Neuronal stem cell (in vitro differentiated cells): ENCODE measurements at places on chromosomes 4 and X.

DNA sequence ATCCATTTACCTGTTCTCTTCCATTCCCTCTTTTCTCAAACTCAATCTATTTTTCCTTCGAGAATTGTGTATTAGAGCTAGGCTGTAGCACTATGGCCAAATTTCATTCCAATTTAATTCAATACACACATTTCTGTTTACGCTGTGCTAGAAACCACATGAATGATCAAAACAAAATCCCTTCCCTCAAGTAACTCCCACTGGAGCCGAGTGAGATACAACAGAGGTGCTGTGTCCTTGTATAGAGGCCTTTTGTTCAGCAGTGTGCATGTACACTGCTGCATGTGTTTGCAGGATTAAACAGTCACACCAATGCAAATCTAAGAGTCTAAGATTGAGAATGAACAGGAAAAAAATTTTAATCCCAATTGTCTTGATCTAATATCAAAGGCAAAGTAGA lies 734.2 kb downstream of the RAPGEF2 start:
- DNase-seq = no peak

- DNase-seq = no peak
These were observed 99.3 kb upstream of the GRIA3 start for GRCh38 chrX:123084797-123085196.

DNA sequence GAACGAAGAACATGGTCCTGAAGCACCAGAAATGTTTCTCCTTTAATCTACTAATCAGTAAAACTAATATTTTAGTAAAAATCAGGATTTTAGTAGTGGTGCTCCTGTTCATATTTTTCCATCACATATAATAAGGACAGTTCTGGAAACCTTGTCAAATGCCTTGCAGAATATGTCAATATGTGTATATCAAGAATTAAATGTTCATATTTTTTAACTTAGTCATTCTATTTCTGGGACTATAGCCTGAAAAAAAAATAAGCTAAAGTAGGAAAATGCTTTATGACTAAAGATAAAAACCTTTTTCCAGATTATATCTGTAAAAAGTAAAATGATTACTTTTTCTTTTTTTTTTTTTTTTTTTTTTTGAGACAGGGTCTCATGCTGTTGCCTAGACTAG lies 65.1 kb downstream of the MAB21L2 start:
- no peak for DNase-seq

- no peak for DNase-seq
These were observed 36.0 kb downstream of the CXCL8 start for GRCh38 chr4:73776321-73776729.

- DNase-seq = no peak
These were observed 1056.4 kb upstream of the POU3F4 start for GRCh38 chrX:82451725-82452124.

DNA sequence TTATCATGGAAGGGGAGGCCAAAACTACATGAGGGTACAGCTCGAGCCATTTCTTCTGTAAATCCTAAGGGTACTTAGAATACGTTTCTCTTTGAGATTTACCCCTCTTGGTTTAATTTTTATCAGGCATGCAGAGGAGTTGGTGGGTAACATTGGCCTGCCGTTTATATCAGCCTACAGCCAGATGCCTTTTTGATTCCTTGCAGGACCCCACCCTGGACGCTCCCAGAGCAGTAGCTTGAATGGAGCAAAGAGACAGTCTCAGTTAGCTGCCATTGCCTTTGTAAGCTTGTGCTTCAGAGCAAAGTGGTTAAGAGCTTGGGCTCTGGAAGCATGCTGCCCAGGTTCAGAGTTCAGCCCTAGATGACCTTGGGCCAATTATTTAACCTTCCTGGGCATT lies 9.0 kb downstream of the DOCK11 start:
- no peak for DNase-seq

GRCh38 chrX:136585960-136586359 lies 53.9 kb downstream of the VGLL1 start:
- DNase-seq = no peak

DNA sequence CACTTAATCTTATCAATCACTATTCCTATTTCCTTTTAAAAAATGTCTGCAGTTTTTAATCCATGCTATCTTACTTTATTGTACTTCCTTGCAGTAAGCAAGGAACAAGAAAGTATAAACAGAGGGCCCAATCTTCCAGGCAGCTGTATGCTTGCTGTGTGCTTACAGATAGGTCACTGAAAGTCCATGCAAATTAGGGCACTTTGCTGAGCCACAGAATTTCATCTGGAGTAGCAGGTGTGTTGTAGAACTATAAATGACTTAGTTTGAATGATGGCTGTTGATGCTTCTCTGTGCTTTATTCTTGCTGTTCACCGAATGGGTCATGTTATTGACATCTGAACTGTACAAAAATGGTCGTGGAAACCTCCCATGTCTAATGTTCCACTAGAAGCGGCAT lies 154.6 kb downstream of the ATOH1 start:
- DNase-seq = no peak

GRCh38 chr4:112199041-112199440 lies 32.5 kb upstream of the AP1AR start:
- DNase-seq = no peak

DNA sequence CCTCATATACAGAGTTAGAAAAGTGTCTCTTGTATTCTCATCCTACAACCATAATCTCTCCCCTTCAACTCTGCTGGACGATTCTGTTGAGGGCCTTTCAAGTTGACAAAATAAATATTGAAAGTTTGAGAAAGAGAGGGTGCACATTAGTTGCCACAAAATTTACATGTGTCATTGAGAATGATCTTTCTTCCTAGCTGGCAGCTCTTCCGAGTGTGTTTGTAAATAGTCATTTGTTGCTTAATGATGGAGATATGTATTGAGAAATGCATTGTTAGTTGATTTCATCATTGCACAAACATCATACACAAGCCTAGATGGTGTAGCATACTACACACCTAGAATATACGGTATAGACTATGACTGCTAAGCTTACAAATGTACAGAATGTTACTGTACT lies 632.8 kb upstream of the AMOT start:
- DNase-seq = no peak

DNA sequence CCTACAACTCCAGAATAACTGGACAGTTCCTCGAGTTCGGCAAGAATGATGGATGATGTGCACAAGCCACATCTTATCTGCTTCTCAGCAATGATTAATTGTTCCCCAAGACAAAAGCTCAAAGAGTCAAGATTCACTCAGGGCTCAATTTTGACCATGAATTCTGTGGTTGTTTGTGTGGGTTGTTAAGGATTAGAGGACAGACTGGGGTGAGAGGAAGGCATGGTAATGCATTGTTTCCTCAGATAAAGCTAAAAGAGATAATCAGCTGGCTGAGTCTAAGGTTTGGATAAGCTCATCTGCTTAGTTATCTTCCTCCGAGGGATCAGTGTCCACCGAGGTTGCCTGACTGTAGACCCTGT lies 161.0 kb downstream of the CPEB2 start:
- DNase-seq = no peak

DNA sequence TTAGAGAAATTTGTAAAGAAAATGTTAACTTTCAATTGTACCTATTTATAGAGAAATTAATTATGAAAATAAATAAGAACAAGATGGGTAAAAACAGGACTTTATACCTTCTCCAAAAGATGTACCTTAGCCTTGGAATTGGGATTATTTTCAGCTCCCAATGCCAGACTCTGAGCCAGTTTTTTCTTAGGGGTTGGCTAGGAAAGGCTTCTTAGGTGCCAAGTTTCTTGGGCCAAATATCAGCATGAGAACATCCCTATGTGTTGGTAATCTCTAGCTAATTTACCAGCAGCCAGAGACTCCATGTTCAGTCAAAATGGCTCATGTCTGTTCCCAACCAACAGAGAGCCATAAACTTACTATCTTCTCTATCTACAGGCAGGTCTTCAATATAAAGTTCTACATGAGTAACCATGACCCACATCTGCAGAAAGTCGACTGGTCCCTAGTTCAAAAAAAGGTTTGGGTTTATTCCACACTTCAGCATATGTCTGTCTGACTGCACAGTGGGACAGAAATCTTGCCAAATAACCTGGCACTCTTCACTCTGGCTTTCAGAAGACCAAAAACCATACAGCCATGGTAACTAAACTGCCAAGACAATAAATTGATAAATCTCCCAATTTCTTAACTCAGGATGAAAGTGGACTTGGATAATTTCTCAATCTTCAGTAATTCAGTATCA lies 380.5 kb upstream of the RASGEF1B start:
- DNase-seq = no peak

DNA sequence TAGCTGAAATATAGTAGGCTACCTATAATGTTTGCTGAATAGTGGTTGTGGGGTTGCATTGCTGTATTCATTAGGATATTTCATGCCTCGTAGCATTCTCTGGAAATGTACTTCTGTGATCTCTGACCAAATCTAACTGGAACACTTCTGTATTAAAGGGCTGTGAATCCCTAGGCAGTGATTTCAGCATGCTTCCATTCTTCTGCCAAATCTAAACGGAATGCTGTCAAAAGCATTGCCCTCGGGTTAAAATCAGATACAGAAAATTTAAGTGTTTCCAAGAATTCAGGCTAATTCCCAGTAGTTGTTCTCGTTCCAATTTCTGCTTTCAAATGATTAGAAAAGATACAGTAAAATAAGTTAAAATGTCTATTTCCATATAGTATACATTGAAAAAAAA lies 1847.5 kb upstream of the IGFBP7 start:
- no peak for DNase-seq

DNA sequence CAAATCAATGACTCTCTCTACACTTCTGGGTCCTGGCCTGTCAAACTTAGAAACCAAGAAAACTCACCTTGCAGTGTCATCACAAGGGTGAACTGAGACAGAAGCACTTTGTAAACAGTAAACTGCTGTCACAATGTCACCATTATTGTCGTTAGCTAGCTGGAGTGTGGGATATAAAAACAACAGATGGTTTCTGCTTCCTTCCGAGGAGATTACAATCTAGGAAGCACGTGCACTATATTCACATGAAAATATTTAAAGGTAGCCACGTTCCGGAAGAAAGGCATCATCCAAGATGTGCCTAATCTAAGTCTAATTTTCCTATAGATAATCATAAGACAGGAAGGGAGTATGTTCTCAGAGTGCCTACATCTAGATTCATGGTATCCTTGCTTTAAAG lies 64.7 kb upstream of the ACSL1 start:
- DNase-seq = no peak

DNA sequence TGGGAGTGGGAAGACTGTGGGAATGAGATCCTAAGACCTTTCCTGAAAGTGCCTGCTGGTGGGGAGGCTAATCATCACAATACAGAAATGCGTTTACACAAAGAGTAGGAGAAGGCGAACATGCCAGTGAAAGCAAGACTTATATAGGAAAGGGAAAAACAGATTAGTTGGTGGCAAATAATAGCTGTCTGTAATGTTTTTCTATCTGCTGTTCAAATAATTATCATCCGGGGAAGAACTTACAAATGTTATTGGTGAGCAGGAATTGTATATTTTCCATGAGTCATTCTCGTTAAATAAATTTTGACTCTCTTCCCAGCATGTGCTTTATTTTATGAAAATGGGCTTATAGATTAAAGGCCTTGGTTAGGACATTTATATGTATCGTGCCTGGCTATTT lies 196.5 kb downstream of the ARHGAP10 start:
- DNase-seq = no peak

DNA sequence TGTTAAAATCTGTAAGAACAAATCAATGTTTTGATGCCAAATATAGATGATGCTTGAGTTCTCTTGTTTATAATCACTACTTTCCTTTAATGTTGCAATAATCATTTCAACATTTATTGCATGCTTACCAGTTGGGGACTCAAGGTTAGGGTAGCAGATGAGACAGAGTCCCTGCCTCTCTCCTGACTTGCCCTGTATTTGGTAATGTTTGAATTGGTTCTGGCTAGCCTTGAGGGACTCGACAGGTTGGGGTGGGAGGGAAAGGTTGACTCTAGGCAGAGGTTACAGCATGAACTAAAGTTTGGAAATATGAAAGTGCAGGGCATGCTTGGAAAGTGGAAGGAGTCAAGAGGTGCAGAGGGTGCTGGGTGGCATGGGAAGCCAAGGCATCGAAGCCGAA lies 2.0 kb downstream of the SEC24B start:
- DNase-seq = no peak

- no peak for DNase-seq
These were observed 203.9 kb upstream of the VCX3A start for GRCh38 chrX:6738518-6739470.

DNA sequence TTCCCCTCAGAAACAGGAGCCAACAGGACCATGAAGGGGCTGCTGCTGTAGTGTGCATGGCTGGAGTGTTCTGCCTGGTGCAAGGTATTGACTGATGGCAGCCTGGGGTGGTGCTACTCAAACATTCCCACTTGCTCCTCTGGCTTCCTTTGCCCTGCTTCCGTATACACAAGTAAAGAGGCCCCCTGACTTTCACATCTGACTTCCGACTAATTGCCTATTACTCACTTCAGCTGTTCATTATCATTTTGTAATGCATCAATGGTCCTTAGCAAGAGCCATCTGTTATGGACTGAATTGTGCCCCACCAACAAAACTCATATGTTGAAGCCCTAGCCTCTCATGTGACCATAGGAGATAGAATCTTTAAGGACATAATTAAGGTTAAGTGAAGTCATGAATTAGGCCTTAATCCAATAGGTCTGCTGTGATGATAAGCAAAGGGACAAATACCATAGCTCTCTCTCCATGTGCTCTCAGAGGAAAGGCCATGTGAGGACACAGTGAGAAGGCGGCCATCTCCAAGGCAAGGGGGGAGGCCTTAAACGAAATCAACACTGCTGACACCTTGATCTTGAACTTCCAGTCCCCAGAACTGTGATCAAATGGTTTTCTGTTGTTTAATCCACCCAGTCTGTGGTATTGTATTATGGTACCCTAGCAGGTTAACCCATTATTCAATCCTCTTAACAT lies 122.5 kb upstream of the CLNK start:
- DNase-seq = no peak

GRCh38 chr4:15182600-15183220 lies 180.4 kb downstream of the CPEB2 start:
- no peak for DNase-seq

DNA sequence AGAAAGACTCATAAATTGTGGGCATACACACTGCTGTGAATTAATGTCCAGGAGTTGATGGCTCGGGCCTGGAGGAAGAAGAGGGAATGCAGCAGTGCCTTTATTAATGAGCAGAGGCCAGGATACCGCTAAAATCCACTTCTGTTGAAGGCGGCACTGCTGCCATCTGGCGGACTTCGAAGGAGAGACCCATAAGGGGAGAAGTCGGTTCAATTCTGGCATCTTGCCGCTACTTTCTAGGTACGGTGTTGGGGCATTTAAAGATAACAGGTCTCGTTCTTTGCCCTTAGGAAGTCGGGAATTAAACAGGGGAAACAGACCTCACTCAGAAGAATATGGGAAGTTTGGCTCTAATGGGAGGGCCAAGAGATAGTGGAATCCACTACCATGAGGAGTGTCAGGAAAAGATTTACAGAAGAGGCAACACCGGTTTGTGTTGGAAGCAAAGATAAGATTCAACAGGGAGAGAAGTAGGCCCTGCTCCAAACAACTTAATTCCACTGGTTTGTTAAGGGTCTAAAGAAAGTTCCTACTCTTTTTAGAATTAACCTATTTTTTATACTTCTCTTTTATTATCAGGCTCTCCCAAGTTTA lies 133.6 kb upstream of the GIMD1 start:
- peak; percentile 56 for DNase-seq

DNA sequence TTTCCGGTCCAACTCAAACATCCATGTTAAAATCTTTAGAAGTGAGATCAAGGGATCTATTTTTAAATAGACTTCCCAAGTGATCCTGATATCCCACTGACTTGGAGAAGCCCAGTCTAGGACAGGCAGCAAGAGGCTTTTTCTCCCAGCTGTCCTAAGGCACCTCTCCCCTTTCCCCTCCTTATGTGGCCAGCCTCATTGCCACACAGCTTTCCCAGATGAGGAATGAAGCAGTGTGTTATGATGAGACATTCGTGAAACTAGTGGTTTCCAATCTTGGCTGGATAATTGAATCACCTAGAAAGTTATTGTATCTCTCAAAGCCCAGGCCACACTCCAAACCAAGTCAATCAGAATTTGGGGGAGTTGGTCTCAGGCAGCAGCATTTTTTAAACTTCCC lies 16.8 kb upstream of the HSD17B13 start:
- DNase-seq = no peak
